ENCODE measurements at places on chromosomes 7 and 10.

GRCh38 chr10:132385721-132386418 is 11.1 kb upstream of the PWWP2B start:
- no peak for DNase-seq

DNA sequence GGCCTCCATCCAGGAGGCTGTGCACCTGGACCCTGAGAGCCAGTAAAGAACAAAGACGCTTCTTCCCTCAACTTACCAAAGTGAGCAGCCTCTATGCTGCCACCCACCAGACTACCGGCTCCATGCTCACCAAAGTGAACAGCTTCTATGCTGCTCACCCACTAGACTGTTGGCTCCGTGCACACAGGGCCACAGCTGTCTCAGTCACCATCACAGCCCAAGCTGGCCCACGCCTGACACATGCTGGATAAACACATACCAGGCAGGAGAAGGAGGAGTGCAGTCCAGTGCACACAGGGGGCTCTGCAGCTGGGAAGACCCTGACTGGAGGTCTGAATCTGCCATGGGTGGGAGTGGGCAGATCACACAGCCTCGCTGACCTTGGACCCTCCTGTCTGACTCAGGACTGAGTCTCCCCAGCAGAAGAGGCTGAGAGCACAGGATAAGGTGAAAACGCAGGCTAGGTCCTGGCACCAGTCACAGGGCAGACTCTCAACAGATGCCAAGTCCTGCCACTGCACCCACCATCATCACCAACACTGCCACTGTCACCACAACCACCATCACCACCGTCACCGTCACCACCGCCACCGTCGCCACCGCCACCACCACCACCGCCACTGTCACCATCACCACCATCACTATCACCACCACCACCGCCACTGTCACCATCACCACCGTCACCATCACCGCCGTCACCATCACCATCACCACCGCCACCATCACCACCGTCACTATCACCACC is 130.9 kb downstream of the MAD1L1 start:
- no peak for DNase-seq

GRCh38 chr7:74284781-74285259 is 4.4 kb upstream of the CLIP2 start:
- DNase-seq: no peak

GRCh38 chr10:132376394-132376851 is 20.6 kb upstream of the PWWP2B start:
- DNase-seq: no peak

DNA sequence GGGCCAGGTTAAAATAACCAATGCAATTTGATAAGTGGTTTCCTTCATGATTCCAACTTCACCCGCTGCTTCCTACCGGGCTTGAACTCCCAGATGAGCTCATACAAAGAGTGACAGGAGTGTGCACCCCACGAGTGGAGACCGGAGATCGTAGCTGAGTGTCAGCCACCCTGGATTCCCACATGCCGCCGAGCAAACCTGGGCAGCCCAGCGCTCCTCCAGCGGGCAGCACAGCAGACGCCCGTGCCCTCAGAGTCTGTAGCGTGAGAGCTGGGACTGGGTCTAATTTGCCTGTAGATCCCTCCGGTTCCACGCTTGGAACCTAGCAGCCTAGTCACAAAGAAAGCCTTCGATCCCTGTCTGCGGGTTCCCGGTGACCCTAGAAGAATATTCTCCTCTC is 476.1 kb upstream of the MGMT start:
- DNase-seq: no peak

DNA sequence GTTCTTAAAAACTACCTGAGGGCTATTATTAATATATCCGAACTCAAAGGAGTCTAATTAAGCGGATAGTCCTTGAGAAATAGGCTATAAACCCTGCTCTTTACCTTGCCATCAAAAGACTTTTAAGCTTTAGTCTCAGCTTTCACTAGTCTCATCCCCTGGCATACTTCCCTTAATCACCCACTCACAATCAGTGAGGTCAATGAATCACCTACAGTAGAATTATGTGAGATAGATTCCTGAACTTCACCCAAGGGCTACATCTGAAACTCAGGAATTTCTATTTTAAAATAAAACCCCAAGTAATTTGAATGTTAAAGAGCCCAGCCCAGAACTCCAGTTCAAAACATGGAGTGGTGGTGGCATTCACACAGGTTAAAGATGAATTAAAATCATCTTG is 108.7 kb downstream of the ETV1 start:
- DNase-seq: no peak

- DNase-seq: no peak
These were observed 544.2 kb downstream of the KIF20B start for GRCh38 chr10:90245623-90246022.

GRCh38 chr10:98382691-98383101 is 32.3 kb downstream of the PYROXD2 start:
- DNase-seq: no peak

- DNase-seq: no peak
These were observed 7.2 kb downstream of the RGS10 start for GRCh38 chr10:119535305-119535704.

GRCh38 chr7:156459582-156459981 is 181.0 kb upstream of the RNF32 start:
- DNase-seq: no peak

DNA sequence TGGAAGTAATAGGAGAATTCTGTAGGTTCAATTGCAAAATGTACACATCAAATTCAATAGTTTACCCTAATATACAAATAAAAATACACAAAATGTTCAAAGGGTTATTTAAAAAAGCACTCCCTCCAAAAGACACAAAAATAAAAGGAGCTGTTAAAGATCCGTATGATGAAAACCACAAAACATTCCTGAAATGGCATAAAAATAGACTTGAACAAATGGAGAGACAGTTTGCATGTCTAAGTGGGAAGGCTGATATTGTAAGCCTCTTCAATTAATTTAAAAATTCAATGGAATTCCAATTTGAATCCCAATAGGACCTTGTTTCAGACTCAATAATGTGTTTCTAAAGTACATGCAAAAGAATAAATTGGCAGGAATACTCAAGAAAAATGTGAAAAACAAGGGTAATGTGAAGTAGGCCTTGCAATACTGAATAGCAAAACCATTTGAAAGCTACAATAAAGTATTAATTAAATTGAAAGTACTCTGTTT is 38.0 kb upstream of the INSYN2A start:
- DNase-seq: no peak

DNA sequence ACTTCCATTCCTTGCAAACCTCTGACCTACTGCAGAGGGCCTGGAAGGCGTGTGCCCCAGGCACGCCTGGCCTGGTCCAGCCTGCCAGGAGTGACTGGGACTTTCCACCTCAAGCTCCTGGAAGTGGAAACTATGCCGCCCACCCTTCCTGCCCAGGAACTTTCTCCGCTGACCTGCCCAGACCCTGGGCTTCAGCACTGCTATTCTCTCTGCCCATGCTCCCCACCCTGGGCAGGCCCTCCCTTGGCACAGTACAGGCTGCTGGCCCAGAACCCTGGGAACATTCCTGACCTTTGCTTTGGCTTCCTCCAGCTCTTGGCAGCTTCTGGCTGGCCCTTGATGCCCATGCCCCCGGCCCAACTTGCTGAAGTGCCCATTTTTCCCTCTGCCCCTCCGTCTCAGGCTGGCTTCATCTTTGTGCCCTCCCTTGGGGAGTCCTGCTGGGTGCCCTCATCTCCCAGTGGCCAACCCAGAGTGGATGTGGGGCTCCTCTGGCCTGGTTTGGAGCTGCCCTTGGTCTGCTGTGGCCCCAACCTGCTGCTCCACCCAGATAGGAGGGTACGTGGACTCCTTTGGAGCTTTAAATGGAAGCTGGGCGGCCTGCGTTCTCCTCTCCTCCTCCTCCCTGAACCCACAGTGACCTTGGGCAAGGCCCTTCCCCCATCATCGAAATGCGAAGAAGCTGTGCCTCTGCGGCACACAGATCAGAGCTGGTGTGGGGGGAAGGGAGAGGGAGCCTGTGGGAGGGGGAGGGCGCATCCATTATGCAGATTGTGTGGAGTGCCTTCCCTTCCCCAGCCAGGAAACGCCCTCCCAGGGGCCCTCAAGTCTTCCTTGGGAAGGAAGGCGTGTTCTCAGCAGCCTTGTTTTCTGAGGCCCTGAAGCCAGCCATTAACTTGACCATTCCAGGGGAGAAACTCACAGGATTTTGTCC is 3.4 kb downstream of the MMRN2 start:
- no peak for DNase-seq

DNA sequence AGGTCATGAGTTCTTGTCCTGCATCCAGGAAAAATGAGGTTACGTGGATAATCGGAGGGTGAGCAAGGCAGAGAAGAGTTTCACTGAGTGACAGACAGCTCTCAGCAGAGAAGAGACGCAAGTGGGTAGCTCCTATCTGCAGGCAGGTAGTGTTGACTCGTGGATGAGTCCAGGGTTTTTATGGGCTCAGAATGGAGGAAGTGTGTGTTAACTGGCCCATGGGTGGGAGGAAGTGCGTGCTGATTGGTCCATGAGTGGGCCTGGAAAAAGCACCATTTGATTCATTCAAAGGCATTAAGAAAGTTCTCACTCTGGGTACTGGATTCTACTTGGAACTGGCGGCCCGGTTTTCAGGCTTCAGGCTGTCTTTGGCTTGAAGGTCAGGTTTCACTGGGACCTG is 4.8 kb upstream of the DMTF1 start:
- DNase-seq: no peak

DNA sequence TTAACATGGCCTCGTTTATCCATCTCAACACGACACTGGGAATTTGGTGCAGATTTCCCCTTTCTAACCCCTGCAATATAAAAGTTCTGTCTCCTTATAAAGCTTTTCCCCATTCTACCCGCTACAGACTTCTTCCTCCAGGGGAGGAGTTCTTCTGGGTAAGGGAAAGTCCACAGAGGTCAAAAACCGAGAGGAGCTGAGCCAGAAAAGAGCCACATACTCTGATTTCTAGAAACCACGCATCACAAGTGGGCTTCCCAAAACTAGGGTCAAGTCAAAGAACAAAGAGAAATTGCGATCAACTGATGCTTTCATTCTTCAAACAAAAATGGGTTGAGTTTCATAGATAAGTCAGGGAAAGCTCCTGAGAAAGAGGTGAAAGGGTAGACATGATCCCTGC is 6.8 kb downstream of the IL6 start:
- no peak for DNase-seq

DNA sequence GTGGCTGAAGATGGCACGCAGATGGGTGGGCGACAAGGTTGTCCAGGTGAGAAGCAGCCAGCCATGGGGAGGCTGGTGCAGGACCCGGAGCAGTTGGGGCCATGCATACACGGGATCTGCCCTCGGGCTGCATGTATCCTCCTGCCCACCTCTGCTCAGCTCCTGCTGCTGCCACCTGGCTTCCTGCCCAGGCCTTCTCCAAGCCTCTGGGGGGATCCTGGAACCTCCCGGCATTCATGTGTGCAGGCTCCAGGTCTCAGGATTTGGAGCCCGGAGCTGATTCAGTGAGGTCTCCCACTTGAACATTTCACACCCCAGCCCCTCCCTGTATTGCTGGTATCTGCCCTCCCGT is 27.0 kb downstream of the PDGFA start:
- no peak for DNase-seq

DNA sequence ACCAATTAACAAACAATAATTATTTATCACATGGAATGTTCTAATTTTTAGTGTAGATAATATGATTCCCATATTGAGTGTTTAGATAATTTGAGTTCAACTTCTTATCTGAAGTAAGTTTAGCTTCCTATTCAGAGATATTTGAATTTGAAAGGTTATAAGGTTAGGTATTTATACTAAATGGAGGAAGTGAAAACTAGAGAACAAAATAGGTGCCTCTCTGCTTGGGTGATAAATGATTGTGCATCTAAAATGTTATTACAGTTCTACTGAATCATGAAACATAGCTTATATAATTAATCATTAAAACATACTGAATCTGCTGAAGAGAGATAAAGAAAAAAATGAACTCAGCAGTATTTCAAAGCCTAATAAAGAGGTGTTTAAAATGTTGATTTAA is 1174.3 kb downstream of the XPNPEP1 start:
- DNase-seq: no peak

- no peak for DNase-seq
These were observed 20.6 kb upstream of the RHOBTB1 start for GRCh38 chr10:60964257-60965235.

GRCh38 chr7:92753614-92754013 is 82.8 kb downstream of the CDK6 start:
- no peak for DNase-seq

DNA sequence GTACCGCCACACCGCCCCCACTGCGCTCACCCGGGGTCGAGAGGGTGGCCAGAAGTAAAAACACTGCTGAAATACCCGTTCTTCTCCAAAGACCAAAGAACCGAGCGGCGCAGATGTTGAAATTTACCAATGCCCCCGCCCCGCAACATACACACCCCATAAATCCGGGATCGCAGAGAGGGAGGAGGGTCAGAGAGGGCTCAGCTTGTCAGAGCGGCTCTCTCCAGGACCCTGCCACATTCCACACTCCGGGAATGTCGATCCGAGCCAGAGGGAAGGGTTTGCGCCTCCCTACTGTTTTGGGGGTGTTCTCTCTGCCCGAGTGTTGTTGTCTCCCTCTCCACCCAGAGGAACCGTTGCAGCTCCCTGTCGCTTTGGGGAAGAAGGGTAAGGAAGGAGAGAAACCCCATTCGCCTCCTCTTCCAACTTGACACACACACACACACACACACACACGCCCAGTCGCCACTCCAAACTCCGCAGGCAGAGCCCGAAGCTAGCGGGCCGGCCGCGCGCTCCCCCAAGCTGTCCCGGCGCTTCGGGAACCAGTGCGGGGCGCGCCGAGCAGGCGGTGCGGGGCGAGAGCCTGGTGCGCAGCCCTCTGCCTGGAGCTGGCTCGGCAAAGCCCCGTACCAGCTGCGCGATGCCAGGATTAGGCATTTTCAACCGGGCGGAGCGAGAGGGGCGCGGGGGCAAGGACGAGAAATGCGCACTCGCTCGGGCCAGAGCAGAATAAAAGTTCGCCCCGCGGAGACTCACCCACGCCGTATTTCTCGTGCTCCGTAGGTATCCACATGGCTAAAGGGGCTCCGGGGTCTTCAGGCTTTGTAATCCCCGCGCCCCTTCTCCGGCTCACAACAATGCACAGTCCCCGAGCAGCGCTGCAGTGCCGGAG is 609 bp downstream of the DOCK4 start:
- DNase-seq: no peak

DNA sequence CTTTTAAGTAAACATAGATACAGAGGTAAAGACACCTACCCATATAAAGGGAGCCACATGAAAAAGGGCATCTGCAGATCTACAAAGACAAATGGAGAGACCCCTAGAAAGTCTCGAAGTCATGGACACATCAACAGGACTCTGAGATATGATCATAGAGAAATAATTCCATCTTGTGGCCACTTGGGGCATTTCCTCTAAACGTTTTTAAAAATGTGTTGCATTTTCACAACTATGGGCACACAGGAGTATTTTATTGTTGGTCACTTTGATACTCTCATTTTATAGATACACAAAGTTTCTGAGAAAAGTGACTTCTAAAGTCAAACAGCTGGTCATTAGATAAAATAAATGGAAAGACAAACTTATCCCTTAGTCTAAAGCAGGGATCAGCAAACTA is 87.1 kb downstream of the CRTAC1 start:
- DNase-seq: no peak

DNA sequence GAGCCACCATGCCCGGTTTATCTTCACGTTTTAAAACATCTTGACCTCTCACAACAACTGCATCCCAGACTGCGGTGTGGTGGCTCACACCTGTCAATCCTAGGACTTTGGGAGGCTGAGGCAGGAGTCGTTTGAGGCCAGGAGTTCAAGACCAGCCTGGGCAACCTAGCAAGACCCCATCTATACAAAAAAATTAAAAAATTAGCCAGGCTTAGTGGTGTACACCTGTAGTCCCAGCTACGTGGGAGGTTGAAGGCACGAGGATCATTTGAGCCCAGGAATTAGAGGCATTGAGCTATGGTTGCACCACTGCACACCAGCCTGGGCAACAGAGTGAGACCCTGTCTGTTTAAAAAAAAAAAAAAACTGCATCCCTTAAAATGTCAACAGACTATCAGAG is 20.2 kb downstream of the TNRC18 start:
- DNase-seq: no peak
